Occipital lobe (tissue), 3 donors: ENCODE measurements at places on chromosomes 6 and 20. TPM values are rescaled to one million over a fixed set of nuclear protein-coding genes. Genes with fewer than 3 reads are reported as not detected.

Gene MGME1
- total RNA-seq, result 8.4 TPM

Gene SAPCD1
- total RNA-seq, result 0.31 TPM

Gene NDUFAF5
- 30.4 TPM for total RNA-seq

GRCh38 chr6:4362326-4362725 lies 227.0 kb upstream of the ECI2 start:
- DNase-seq, result no peak

DNA sequence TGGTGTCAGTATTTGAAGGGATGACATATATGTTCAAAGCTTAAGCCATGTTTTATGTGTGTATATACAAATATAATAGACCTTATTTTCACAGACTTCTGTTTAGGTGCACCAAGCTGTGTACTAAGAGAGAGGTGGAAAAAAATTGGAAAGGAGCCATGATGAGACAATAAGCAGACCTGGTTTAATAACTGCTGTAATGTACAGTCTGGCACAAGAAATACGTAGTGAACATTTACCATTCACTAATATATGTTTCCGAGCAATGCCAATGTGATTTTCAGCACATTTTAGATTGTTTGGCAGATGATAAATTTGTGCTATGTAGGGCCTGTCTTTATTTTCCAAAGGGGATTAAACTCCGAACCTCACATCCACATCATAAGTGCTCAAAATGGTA lies 116.3 kb downstream of the KHDC1L start:
- DNase-seq, result no peak

Gene GPR6
- not detected for total RNA-seq

- no peak for DNase-seq
These were observed 6.6 kb upstream of the TBC1D7 start for GRCh38 chr6:13334953-13335352.

Gene SLC44A4
- not detected for total RNA-seq
